ENCODE measurements at places on chromosomes 1 and 21.

DNA sequence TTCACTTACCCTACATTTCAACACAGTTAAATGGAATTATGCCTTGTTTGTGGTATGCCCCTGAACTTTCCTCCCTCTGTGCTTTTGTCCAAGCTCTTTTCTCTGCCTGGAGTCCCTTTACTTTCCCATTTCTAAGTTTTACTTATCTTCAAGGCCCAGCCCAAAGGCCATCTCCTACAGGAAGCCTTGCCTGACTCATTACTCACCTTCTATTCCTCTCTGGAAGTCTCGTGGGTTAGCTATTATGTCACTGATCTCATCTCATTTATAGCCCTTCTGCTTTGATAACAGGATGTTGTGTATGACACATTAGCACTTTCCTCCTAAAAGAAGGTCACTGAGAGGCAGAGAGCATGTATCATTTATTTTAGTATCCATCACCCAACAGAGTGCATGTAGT is 78.8 kb upstream of the CD1D start:
- peak; percentile 2 for DNase-seq

- DNase-seq: no peak
Measured at GRCh38 chr1:180257028-180257386, 26.9 kb downstream of the LHX4 start.

GRCh38 chr1:36076979-36077573 is 6.8 kb upstream of the TEKT2 start:
- DNase-seq: no peak

DNA sequence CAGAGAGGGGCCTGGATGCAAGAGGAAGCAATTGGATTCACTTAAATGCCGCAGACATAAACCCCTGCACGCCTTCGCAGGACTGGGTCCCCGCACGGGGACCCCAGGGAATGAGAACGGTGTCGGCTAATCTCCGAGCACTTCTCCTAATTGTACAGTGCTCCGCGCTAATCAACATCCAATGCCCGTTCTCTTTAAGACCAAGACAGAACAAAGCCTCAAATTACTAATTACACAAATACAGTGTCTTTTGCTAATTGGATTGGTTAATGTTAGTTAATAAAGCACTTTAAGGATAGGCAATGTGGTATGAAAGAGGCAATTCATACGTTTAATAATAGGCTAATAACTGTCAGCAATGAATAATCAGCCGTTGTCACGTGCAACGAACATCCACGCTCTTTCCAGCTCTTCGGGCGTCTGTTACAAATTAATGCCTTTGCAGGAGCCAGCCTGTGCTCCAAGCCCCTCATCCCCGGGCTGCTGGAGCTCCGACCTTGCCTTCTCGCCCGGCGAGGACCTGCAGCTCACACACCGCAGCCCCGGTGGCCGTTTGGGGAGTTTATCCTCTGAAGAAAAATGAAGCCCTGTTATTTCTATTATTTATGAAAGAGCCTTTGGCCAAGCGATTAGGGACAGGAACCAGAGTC is 157.8 kb downstream of the PRDM16 start:
- no peak for DNase-seq

- DNase-seq: no peak
Measured at GRCh38 chr21:44423312-44423821, 31.9 kb upstream of the LRRC3 start.

- DNase-seq: no peak
Measured at GRCh38 chr1:54016343-54017282, 1.4 kb downstream of the LDLRAD1 start.

DNA sequence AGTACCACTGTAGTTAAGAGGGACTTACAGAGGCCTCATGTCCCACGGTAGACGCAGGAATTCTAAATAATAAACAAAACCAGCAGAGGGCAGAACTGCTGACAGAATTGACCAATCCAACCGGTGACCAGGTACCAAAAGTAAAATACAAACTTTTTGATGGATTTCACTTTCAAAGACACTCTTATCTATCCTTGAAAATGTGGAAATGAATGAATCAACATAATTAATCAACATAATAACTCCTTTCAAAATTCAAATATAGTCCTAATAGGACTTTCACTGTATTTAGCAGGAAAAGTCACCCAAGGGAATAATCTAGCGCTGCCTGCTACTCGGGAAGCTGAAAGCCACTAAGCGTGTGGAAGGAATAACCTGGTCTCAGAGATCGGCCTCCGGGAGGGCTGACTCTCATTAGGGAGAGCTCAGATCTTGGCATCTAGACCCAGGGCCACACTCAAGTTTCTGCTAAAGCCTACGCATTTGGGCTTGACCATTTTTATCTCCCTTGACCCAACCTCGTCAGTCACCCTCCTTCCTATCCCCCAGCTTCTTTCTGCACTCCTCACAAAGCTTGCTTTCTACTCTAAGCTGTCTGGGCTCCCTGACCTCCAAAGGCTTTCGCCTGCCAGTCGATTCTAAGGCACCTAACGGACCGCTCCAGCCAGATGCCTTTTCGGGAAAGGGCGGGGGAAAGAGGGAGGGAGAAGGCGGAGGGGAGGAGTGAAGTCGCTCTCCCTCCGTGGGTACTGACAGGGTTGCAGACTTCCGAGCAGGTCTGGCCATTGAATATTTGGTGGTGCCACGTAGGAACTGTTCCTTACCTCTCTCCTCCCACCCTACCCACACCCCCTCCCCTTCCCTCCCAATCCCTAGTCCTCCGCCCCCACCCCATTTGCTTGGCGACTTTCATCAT is 1.6 kb downstream of the COL11A1 start:
- peak; percentile 49 for DNase-seq

DNA sequence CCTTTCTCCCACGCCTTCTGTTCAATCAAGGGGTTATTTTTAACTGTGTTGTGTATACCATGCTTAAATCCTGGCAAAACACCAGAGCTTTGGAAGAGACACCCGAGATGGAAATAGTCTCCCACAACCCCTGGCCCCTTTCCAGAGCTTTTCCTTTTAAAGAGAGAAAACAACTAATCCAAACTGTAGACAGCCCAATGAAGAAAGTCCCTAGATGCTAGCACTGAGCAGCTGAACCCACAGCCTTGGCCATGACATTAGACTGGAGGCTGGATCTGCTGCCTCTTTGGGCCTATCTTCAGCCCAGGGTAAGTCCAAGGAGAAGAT is 64.9 kb upstream of the ARTN start:
- no peak for DNase-seq

GRCh38 chr1:201036188-201036842 is 12.8 kb upstream of the KIF21B start:
- no peak for DNase-seq

GRCh38 chr1:239547987-239548386 is 161.6 kb downstream of the CHRM3 start:
- no peak for DNase-seq

DNA sequence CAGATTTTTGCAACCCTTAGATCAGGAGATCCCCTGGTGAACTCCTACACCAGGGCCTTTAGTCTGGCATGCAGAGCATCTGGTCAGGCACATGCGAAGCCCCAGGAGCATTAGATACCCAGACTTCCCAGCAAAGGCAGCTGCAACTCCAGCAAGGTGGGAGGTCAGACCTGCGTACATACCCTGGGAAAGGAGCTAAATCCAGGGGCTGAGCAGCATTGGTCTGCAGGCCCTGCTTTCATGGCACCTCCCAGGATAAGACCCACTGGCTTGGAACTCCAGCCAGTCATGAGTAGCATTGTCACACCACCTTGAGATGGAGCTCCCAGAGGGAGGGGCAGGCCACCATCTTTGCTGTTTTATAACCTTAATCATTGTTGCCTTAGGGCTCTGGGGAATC is 92.3 kb downstream of the KCNT2 start:
- DNase-seq: no peak

GRCh38 chr21:45108808-45109781 is 34.7 kb downstream of the ADARB1 start:
- no peak for DNase-seq

- DNase-seq: no peak
Measured at GRCh38 chr1:233229288-233229687, 66.2 kb downstream of the PCNX2 start.

DNA sequence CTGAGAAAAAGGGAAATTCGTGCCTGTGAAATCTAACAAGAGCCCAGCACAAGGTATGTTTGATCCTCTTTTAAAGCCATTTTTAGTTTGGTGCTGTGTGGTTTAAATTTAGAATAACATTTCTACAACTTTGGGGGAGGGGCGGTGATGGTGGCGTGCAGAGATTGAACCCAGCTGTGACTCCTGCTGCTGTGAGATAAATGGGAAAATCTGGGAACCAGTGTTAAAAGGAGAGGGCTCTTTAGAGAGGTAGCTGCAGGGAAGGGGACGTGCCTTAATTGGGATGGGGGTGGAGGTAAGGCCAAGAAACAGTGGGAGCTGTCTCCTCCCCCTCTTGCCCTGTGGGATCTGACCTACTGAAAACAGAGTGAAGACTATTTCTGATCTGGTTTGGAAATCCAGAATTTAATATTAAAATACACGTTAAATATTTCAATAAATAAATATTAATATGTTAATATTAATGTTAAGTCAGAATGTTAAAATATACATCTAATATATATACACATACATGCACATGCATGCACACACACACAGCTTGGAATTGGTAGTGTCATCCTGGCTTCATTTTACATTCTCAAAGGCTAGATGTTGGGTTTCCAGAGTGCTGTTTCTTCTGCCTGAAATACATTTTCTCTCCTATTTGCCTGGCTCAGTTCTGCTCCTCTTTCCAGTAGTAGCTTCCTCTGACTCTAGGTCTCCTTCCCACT is 30.1 kb upstream of the DNAJC6 start:
- DNase-seq: no peak

- no peak for DNase-seq
Measured at GRCh38 chr21:25025596-25025995, 581.7 kb downstream of the MRPL39 start.

GRCh38 chr21:46509741-46510502 is 51.2 kb downstream of the DIP2A start:
- no peak for DNase-seq

GRCh38 chr21:45942755-45943629 is 38.6 kb upstream of the COL6A1 start:
- no peak for DNase-seq

DNA sequence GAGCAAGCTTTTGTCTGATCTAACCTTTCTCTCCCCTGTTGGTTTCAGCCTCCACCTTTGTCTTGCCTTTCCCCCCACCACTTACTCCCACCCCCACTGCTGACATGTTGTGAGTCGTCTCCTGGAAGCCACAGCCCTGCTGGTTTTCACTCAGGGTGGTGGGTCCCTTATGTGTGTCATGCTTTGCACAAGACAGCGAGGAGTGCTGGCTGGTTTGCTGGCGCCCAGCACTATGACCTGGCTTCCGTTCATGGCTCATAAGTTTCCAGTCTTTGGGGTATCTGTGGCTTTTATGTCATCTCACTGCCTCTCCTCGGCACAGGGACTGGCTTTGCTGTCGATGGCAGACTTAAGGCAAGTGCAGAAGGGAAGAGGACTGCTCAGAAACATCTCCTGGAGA is 177.7 kb downstream of the KIF26B start:
- DNase-seq: no peak

GRCh38 chr1:41687007-41687406 is 202.5 kb upstream of the EDN2 start:
- DNase-seq: peak; percentile 66

GRCh38 chr1:93746021-93746812 is 64.6 kb upstream of the BCAR3 start:
- no peak for DNase-seq

DNA sequence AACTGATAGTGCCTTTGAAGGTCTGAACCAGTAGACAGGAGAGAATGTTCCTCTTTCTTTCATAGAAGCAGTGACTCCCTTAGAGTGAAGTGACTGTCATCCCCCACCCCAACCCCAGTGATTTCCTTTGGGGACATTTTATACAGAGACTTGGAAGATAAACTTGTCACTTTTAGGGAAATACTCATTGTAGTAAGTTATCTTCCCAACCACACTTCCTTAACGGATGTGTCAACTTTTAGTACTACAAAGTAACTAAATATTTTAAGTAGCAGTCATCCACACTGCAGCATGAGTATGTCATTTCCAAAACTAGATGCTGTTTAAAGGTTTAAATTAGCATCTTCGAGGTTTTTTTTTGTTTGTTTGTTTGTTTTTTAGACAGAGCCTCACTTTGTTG is 13.7 kb downstream of the LRRC8B start:
- peak; percentile 53 for DNase-seq

- DNase-seq: no peak
Measured at GRCh38 chr21:45528028-45528705, 14.1 kb downstream of the SLC19A1 start.

GRCh38 chr1:202807926-202808757 is at the start of gene KDM5B:
KDM5B (minus strand) TSS chr1:202808421; CDS start chr1:202808305, 116 bp downstream.
- peak; percentile 37 for DNase-seq

DNA sequence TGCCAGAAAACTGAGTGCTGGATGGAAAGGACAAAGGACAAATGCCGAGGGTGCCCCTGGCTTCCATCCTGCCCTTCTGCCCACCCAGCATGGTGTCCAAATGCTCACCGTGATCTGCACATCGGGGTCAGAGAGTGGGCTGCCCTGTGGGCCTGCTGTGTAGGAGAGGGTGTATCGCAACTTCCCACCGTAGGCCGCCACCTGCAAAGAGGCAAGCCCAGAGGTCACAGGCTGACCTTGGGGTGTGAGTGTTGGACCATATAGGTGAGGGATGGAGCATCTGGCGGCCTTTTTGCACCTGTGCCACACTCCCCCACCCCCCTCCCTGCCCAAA is 53.5 kb downstream of the LDLRAD2 start:
- no peak for DNase-seq

DNA sequence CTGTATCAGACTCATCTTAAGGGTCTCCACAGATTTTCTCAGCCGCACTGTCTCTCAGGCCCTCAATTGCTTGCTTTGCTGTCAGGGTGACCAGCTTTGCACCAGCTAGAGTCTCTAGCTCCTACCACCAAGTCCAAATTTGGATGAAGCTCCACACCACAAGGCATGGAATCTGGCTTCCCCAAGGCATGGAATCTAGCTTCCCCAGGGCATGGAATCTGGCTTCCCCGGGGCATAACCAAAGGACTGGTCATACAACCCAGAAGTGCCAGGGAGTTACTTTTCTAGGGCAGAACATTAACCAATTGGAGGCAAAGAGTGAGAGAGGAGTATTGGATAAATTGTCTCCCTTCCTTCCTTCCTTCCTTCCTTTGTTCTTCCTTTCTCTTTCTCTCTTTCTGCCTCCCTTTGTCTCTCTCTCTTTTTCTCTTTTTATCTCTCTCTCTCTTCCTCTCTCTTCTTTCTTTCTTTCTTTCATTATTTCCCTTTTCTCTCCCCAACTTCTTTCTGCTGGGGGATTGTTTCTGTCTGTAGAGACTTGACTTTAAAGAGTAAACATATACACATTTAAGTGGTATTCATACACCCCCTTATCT is 76.9 kb upstream of the HAO2 start:
- no peak for DNase-seq
